ENCODE measurements at places on chromosomes 6 and 20.

DNA sequence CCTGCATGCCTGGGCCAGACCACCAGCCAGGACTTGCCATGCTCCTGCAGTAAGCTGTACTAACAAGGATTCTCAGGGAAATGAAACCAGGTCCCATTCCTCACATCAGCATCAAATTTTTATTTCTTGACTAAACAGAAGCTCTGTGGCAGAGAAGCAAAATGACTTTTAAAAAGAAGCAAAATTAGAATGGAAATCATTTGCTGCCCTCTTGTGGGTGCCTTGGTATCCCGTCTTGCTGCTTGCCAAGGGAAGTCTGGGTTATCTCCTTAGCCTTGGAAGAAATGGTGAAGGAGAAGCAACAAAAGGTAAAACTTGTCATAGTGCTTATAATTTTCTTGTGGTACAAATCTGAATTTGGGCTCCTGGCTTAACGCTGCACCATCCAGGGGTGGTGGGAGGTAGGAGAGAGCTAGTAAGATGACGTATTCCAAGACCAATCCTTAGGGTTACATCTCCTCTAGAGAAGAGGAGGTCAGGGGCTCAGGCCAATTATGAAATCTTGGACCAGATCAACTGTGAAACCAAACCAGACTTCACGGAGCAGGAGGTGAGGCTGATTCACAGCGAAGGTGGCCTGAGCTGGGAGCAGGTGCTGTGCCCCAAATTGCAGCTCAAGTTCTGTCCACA, 107.5 kb downstream of the FAXC start:
- DNase-seq, result no peak

DNA sequence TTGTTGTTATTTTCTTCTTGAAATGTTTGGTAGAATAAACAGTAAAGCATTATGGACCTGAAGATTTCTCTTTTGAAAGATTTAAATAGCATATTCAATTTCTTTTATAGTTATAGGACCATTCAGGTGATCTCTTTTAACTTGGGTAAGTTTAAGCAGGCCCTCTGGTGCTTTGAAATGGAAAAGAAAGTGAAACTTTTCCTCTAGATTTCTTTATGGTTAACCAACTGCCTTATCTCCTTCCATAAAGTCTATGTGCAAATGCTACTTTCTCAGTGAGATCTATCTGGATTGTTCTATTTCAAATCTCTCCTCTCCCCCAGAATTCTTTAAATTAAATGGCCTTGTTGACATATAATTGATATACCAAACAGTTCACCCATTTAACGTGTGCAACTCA, 54.0 kb downstream of the PHACTR2 start:
- DNase-seq, result no peak

GRCh38 chr6:77433888-77434287, 29.4 kb downstream of the HTR1B start:
- no peak for DNase-seq

GRCh38 chr6:118187568-118188164, 280.6 kb downstream of the SLC35F1 start:
- no peak for DNase-seq

GRCh38 chr6:70314296-70314695, 11.4 kb upstream of the COL9A1 start:
- no peak for DNase-seq

GRCh38 chr6:151649835-151650234, 156.0 kb downstream of the CCDC170 start:
- no peak for DNase-seq

GRCh38 chr6:106804346-106805335, 169.9 kb downstream of the CD24 start:
- no peak for DNase-seq

DNA sequence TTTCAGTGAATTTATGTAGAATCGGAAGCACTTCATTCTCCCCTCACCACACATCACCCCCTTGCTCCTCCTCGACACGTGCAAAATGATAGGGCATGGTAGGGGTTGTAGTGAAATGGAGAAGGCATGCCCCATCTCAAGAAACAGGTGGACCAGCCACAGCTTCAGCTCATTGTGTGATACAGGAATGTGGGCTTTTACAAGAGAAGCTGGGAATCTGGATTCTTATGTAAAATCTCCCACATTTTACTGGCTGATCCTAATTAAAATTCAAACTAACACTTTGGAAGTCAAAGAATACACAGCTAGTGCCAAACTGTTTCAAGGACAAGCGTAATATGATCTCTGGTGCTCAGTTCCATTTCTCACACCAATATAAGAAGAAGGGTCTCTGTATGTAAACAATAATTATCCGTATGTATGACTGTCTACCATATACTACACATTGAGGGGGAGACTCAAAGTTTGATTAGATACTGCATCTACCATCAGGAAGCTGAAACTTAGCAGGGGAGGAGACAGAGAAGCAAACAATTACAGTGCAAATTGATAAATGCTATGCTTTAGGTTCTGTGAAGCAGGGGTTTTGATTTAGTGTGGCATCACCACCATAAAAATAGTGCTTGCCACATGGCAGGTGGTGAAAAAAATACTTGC, 24.3 kb upstream of the KIAA0408 start:
- DNase-seq, result peak; percentile 5

- DNase-seq, result no peak
Measured at GRCh38 chr20:49091104-49091503, 45.0 kb downstream of the CSE1L start.

GRCh38 chr6:149059557-149059956, 258.0 kb upstream of the TAB2 start:
- DNase-seq, result no peak

GRCh38 chr6:37038292-37039198, 33.1 kb downstream of the FGD2 start:
- DNase-seq, result no peak

DNA sequence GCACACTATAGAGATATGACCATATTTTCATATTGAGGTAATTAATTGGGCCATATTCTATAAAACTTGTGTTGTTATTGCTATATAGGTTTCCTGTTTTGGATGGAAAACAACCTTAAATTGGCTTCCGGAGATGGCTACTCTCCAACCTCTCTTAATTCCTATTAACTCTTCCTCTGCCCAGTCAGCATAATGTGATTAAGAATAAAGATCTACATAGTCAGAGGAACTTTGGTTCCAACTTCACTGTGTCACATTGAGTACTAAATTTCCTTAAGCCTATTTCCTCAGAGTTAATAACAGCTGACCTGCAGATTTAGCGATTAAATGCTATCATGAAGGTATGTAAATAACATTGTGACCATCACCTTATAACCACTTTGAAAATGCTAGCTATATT, 67.7 kb downstream of the PTPRK start:
- DNase-seq, result no peak

DNA sequence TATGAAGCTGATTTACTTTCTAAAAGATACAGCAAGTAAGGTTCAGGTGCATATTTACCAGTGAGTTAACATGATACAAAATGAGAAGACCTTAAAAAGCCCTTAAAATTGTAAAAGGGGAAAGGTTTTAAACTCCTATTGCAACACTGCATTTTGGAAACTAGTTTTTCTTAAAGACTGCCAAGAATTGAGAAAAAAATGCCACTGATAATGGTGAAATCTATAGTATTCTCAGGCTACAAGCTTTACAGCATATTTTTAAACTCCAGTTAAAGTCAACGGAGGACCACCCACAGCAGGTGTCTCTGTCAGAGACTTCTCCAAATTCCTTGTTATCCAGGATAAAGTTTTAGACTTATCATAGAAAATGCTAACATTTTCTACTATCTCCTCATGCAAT, 53.6 kb downstream of the ELOVL5 start:
- no peak for DNase-seq

- no peak for DNase-seq
Measured at GRCh38 chr6:78483553-78484197, 383.7 kb upstream of the IRAK1BP1 start.

DNA sequence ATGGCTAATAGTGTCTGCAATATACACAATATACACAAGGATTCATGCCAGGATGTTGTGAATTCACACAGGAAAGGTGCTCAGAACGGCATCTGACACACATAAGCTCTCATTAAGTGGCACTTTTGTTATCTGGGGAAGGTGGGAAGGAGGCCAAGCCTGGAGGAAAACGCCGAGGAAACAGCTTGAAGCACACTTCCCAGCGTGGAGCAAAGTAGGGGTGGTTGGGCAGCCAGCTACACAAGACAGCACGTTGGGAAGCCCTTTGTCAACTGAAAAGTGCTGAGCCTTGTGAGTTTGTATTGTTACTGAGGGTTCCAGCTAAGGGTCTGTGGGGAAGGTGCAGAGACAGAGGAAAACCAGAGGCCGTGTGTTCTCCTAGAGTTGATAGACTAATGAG, 181.0 kb downstream of the ZMYND8 start:
- no peak for DNase-seq

- DNase-seq, result no peak
Measured at GRCh38 chr6:148608199-148608951, 138.5 kb upstream of the UST start.

- no peak for DNase-seq
Measured at GRCh38 chr20:43229696-43230095, 40.0 kb upstream of the PTPRT start.

- DNase-seq, result peak; percentile 20
Measured at GRCh38 chr6:27019651-27020552, 227.6 kb upstream of the PRSS16 start.

DNA sequence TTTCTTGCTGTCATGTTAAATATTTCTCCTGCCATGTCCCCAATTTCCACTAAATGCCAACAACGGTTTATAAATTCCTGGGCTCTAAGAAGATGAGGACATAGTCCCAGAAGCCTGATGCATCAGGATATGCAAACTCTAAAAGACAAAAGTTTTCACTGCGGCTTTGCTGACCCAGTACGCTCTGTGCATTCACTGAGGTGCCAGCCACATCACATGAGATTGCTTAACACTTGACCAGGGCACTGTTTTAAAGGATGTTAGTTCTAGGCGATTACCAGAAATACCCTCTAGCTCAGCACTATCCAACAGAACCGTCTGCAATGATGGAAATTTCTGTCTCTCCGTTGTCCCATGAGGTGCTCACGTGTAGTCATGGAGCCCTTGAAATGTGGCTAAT, 19.9 kb upstream of the ADTRP start:
- no peak for DNase-seq

GRCh38 chr6:6858533-6858982, 249.2 kb upstream of the RREB1 start:
- no peak for DNase-seq

- DNase-seq, result no peak
Measured at GRCh38 chr6:113936093-113936934, 34.6 kb downstream of the HDAC2 start.
